Ureter (tissue), 1 donor: ENCODE measurements at places on chromosomes 1 and 21. TPM values are rescaled to one million over a fixed set of nuclear protein-coding genes. Genes with fewer than 3 reads are reported as not detected.

DNA sequence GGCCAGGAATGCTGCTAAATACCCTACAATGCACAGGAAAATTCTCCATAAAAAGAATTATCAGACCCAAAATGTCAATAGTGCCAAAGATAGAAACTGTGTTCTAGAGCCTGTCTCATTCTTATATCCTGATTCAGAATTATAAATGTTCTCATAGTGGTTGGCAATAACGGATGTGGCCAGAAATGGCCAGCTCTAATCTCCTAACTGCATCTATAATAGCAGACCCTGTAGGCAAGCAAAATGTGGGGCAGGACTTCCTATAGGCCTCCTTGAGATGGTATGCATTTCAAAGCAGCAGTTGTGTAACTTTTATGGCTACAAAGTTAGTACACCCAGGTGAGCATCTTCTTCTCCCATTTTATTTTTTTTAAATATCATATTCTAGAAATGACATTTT lies 95.9 kb upstream of the SGIP1 start:
- no peak for DNase-seq

- peak; percentile 64 for DNase-seq
Measured at GRCh38 chr1:226082959-226083301, 20.4 kb downstream of the H3-3A start.

- no peak for DNase-seq
Measured at GRCh38 chr1:83706354-83706938, 292.5 kb downstream of the TTLL7 start.

DNA sequence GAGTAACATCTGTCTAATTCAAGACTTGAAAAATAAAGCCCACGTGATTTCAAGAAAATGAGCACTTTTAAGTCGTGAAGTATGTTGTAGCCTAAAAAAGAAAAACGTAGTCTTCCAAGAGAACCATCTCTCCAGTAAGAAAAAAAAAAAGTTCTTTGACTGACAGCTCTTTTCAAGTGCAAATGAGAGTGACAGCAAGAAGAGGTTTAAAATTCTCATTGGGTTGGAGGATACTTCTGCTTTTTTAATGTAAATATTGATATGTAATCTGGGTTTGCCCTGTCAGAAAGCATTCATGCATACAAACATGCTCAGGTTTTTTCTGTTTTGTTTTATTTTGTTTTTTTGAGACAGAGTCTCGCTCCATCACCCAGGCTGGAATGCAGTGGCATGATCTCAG lies 32.3 kb upstream of the PRDM2 start:
- no peak for DNase-seq

DNA sequence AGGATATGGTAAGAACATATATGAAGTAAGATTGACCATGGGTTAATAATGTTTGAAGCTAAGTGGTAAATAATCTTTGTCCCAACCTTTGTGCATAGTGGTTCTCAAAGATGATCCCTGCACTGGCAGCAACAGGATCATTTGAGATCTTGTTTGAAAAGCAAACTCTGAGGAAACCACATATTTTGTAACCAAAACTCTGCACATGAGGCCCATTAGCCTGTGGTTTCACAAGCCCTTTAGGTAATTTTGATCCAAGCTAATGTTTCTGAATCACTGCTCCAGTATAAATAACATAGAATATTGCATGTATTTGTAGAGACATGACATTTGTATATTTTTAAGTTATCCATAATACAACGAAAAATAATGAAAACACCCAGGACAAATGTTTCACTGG lies 147.9 kb upstream of the RGS18 start:
- DNase-seq, result no peak

DNA sequence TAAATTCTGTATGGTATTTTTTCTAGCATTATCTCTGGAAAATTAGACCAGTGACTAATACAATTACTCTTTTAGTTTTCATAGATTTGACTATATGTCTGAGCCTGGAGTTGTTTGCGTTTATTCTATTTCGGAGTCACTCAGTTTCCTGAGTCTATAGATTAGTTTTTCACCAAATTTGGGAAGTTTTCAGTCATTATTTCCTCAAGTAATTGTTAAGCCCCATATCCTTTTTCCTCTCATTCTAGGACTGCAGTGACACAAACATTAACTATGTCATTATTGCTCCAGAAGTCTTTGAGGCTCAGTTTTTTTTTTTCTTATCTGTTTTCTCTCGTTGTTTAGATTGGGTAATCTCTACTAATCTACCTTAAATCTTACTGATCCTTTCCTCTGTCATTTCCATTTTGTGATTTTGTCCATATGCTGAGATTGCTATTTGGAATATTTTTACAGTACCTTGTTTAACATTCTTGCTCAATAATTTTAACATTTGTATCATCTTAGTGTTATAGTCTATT lies 886.2 kb downstream of the LTN1 start:
- no peak for DNase-seq

DNA sequence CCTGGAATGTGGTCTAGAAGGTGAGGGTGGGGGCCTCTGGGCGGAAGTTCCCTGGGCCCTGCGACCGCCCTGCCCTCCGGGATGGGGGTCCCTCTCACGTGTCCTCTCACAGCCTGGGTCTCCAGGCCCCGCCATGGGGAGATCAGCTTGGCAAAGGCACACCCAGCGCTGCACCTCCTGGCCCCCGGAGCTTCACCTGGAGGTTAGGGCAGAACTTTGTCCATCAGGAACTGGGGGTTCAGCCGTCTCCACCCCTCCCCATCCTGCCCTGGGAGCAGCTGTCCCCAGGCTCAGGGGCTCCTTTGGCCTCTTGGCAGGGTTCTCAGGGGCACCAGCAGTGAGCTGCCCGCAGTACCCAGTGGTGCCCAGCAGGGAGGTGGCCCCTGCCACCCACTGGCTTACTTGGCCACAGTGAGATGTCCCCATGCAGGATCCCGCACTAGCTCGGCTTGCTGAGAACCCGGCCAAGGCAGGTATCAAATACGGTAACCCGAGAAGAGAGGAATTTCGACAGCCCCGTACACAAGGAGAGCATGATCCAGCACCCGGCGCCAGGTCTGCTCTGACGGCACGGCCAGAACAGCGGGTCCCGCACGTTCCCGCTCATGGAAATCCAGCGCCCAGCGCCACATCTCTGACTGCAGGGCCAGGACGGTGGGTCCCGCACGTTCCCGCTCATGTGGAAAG lies 36.7 kb downstream of the RRP1 start:
- DNase-seq, result no peak

- no peak for DNase-seq
Measured at GRCh38 chr1:76279101-76279748, 204.7 kb downstream of the ST6GALNAC3 start.

- no peak for DNase-seq
Measured at GRCh38 chr1:208724079-208724478, 479.9 kb upstream of the PLXNA2 start.

DNA sequence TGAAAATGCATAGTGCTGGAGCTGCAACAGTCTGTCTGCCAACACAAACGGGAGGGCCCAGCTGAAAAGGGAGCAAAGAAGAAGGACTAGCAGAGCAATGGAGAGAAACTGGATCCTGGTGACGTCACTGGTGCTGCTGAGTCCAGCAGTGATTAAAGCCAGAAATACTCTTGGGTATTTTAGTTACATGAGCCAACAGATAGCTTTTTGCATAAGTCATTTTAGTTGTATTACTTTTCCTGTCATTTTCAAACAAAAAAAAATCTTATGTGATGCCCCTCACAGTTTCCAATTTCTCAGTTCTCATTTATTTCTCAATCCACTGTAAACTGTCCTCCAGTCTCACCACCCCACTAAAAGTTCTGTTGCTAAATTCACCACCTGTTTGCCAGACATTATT lies 38.7 kb upstream of the NEK7 start:
- peak; percentile 64 for DNase-seq

GRCh38 chr1:10687782-10688408 lies 108.6 kb downstream of the CASZ1 start:
- DNase-seq, result no peak

- DNase-seq, result no peak
Measured at GRCh38 chr1:86992861-86993260, 78.4 kb downstream of the HS2ST1 start.

DNA sequence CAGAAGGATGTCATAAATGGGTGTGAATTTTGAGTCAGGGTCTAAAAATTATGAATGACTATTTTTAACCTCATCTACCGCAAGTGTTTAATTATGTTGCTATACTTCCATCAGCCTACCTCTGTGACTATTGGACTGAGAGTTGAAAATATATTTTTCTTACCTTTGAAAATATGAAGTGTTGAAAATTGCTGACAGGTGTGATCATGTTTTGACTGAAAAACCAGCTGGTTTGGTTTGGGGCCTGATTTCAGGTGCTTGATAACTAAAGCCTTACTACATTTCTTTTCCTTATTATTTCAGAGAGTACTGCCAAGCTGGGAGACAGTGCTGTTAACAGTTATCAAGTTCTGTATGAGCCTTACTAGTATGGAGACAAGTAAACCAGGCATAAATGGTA lies 107.2 kb upstream of the DUSP10 start:
- DNase-seq, result no peak

GRCh38 chr1:25760871-25761270 lies 39.1 kb upstream of the SELENON start:
- DNase-seq, result no peak

GRCh38 chr1:228323401-228323800 lies 83.2 kb downstream of the TRIM11 start:
- peak; percentile 34 for DNase-seq

GRCh38 chr1:172790245-172790644 lies 131.3 kb downstream of the FASLG start:
- no peak for DNase-seq

GRCh38 chr1:184792450-184792969 lies 37.9 kb upstream of the EDEM3 start:
- DNase-seq, result peak; percentile 52

DNA sequence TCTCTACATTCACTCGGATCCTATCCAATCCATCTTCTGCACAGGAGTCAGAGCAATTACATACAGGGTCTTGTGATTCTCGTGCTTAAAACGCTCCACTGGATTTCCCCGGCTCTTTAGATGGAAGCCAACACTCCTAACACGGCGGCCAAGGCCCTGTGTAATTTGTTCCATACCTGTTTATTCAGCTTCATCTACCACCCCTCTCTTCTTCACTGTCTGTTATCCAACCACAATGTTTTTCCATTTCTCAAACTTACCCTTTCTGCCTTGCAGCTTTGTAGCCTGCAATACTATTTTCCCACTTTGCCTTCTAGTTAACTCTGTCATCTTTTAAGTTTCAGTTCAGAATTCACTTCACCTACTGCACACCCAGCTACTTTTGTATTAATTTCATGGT lies 249.6 kb upstream of the USP25 start:
- DNase-seq, result no peak

GRCh38 chr1:183443011-183443410 lies 24.8 kb upstream of the NMNAT2 start:
- DNase-seq, result no peak

GRCh38 chr1:176619261-176619660 lies 156.3 kb downstream of the PAPPA2 start:
- no peak for DNase-seq

- peak; percentile 55 for DNase-seq
Measured at GRCh38 chr1:214331827-214332423, 51.0 kb downstream of the SMYD2 start.

- DNase-seq, result no peak
Measured at GRCh38 chr1:170910273-170910672, 25.1 kb upstream of the MROH9 start.

DNA sequence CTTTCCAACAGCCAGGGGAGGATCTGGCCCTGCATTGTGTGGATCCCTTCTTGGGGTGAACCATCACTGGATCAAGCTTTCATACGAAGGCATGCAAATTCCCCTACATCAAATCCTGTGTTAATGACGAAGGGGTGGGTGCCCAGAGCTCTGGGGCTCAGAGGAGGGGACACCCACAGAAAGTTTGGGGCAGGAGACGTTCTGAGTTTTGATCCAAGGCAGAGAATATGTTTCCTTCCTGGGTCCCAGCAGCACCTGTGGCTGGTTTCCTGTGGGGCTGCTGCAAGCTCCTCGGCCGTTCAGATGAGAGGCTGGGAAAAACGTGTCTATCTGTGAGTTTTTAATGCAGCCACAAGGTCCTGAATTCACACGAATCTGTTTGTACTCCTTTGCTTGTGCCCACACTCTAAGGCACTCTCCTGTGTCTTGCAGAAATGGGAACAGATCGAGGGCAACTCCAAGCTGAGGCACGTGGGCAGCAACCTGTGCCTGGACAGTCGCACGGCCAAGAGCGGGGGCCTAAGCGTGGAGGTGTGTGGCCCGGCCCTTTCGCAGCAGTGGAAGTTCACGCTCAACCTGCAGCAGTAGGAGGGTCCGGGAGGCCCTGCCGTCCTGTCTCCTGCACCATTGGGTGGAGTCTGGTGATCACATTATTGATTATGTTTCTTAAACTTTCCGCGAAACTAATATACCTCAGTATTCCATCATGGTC lies 147.1 kb downstream of the PGBD5 start:
- no peak for DNase-seq

Gene KCNA2
- 2.6 TPM for total RNA-seq

Gene KRTAP11-1
- total RNA-seq, result not detected

Gene TDRD10
- total RNA-seq, result 3.3 TPM

Gene VPS45
- total RNA-seq, result 56.4 TPM

Gene GNG4
- not detected for total RNA-seq

Gene ICOSLG
- total RNA-seq, result 3.0 TPM

Gene HHIPL2
- total RNA-seq, result 0.62 TPM

Gene SCCPDH
- total RNA-seq, result 108 TPM

Gene GADD45A
- 50.8 TPM for total RNA-seq

Gene NRDC
- 129 TPM for total RNA-seq

Gene SLC26A9
- total RNA-seq, result 0.13 TPM

Gene FMOD
- 59.0 TPM for total RNA-seq

Gene MIER1
- 48.4 TPM for total RNA-seq

Gene RAB3GAP2
- 41.8 TPM for total RNA-seq
